ENCODE measurements at places on chromosomes 7 and 10.

DNA sequence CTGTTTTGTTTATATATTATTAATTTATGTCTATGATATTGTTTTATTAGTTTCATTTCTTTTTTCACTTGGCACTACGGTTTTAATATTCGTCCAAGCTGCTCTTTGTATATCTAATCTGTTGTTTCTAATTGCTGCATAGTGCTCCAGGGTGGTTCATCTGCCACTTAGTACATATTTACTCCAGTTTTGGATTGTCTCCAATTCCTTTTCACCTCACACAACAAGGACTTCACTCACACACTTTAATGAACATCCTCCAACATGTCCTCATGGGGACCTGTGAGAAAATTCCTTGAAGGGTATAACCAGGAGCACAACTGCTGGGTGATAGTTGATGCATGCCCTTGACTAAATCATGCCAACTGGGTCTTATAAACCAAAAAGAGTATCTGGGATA lies 14.1 kb upstream of the NOC3L start:
- no peak for DNase-seq

DNA sequence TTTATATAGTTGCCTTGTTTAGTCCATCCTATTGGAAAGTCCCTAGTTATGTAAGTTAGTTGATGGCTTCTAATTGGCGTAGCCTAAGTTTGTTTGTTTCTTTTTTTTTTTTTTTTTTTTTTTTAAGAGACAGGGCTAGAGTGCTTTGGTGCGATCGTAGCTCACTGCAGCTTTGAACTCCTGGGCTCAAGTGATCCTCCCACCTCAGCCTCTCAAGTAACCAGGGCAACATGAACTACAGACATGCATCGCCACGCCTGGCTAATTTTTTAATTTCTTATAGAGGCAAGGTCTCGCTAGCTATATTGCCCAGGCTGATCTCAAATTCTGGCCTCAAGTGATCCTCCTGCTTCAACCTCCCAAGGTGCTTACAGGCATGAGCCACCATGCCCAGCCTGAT lies 7.1 kb downstream of the CSGALNACT2 start:
- DNase-seq = no peak

GRCh38 chr10:21217107-21217506 lies 308.4 kb downstream of the SKIDA1 start:
- DNase-seq = no peak

DNA sequence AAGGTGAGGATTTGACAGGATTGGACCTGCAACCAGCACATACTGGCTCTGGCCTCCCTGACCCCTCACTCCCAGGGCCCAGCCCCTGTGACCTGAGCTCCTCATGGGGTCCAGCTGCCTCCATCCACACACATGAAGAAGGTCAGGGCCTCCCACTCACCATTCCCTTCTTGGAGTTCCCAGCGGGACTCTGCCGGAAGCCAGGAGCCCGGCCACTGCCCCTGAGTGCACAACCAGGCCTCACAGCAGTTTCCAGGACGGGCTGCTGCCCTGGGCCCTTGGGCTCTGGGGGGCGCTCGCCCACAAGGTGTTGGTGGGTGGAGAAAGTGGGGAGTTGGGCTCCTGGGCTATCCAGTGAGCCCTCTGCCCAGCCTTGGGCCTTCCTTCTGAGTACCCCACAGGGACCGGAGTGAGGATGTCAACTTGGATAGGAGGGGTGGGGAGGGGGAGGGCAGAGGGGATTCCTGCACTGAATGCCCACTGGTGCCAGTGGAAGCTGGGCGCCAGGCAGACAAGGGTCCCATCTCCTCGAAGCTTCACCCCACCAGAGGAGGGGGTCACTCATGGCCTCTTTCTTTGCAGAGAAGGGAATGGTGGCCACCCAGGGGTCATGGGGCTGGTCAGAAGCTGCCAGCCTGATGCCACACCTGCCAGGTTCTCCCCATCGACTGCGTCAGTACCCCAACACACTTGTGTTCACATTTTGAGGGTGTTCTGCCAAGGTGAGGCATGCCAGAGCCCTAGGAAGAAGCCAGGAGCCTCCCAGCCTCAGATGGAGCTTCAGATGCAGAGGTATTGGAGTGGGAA lies 115.3 kb downstream of the PTPN20 start:
- no peak for DNase-seq

DNA sequence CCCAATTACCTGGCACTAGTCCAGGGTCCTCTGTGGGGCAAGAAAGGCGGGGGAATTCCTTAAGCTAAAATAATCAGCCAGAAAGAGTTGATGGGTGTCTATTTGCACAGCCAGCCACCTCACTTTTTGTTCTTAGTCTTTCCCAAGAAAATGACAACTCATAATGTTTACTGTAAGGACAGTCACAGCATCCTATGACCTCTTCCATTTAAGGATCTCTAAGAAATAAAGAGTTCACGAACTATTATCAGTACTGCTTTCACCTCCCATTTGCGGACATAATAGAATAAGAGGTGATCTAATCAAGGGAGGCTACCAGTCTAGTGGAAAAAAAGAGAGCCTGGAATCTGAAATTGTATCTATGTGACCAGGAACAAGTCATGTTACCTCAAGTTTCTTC lies 72.4 kb upstream of the LRRC17 start:
- DNase-seq = no peak

DNA sequence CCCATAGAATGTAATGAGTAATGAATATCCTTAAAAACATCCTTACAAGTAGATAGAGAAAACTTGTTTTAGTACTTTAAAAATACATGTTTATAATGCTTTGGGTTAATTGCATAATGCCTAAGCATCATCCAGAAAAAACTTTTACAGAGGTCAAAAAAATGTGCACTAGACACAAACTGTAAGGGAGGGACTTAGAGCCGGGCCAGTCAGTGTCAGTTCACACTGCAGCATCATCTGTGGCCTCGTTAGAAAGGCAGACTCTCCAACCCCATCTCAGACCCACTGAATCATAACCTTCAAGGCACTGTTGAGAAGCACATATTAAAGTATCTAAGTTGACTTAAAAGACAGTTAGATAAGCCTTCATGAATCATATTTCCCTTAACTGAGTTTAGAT lies 230.1 kb upstream of the PRPS1L1 start:
- no peak for DNase-seq

- no peak for DNase-seq
Observed at GRCh38 chr10:69721690-69722310, 79.9 kb upstream of the COL13A1 start.

- DNase-seq = no peak
Observed at GRCh38 chr10:66642217-66642616, 283.6 kb upstream of the LRRTM3 start.

- DNase-seq = no peak
Observed at GRCh38 chr10:5522913-5523560, 1.7 kb upstream of the CALML3 start.

- DNase-seq = no peak
Observed at GRCh38 chr7:98807068-98808048, 62.5 kb downstream of the TMEM130 start.

DNA sequence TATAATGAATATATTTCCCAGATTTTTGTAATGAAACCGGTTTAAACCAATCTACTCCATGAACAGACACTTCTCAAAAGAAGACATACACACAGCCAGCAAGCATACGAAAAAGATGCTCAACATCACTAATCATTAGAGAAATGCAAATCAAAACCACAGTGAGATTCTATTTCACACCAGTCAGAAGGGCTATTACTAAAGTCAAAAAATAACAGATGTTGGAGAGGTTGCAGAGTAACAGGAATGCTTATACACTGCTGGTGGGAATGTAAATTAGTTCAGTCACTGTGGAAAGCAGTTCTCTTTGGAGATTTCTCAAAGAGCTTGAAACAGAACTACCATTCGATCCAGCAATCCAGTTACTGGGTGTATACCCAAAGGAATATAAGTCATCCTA lies 240.7 kb downstream of the TSPAN12 start:
- no peak for DNase-seq

GRCh38 chr7:38105874-38106483 lies 72.1 kb upstream of the STARD3NL start:
- no peak for DNase-seq

DNA sequence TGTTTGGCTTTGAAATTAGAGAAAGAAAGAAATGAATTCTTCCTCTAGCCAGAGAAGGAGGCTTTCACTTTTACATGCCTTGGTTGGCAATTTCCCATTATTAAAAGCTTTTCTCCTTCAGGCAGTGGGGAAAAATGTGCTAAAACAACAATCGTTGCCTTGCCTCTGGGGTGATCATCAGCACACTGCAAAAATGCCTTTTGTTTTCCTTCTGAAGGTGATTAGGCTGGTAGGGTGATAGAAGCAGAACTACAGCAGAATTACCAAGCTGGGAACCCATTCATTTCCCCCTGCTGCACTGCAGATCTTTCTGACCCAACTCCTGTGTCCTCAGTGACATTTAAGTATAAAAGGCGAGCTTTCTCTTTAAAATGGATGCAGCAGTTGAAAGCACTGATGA lies 22.2 kb downstream of the ANK3 start:
- no peak for DNase-seq

DNA sequence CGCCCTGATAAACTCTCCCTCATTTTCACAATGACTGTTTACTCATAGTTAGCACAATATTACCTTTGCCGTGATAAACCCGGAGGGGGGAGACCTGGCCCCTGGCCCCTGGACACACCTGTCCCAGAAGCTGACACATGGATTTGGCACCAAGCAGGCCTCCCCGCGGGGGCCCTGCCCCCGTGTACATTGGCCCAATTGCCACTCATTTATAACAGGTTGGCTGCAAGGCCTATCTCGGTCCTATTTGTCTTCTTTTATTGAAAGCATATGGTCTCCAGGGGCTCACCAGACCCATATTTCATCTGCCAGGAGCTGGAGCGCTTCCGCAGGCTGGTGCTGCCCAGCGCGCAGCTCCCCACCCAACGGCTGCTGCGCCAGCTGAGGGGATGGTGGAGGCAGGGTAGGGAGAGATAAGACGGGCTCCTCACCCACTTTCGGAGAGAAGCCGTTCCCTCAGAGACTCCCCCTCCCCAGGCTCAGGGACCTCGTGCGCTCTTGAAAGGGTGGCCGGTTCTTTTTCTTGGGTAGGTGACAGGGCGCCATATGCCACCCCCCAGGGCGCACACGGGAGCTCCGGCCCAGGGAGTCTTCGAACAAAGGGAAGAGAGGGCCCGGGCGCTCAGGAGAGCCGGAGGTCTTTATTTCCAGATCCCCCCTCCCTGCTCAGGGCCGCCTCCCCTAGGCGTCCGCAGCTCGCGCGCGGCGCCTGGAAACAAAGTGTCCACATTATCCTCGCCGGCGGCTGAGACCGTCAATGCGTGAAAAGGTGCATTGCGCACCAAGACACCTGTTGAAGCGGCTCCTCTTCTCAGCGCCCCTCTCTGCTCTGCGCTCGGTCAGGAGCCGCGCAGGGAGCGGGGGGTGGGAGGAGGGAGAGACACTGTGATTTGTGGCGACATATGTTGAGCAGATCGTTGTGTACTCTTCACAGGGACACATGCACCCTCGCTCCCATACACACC lies 4.3 kb upstream of the NEUROG3 start:
- no peak for DNase-seq

- DNase-seq = no peak
Observed at GRCh38 chr10:121838149-121838548, 89.7 kb downstream of the ATE1 start.

Measured in stimulated activated CD8-positive, alpha-beta memory T cell treated with anti-CD3 and anti-CD28 coated beads, Interleukin-4, amount 100 ng/mL, for 1 hour (primary cell).